ENCODE measurements at places on chromosomes 1 and 21.

DNA sequence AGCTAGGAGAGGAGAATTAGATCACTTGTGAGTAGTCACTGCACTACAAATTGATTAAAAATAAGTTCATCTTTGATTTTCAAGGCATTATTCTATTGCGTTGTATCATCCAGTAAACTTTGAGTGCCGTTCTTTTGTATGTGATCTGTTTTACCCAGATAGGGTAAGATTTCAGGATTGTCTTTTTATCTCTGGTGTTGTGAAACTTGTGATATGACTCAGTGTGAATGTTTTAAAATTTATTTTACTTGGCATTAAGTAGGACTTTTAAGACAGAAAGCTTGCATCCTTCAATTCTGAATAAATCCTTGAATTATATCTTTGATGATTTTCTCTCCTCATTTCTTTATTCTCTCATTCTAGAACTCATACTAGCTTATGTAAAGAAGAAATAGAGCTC is 93.3 kb upstream of the ADAMTS5 start:
- DNase-seq: no peak

GRCh38 chr21:36628761-36629460 is 70.0 kb upstream of the SIM2 start:
- DNase-seq: no peak

DNA sequence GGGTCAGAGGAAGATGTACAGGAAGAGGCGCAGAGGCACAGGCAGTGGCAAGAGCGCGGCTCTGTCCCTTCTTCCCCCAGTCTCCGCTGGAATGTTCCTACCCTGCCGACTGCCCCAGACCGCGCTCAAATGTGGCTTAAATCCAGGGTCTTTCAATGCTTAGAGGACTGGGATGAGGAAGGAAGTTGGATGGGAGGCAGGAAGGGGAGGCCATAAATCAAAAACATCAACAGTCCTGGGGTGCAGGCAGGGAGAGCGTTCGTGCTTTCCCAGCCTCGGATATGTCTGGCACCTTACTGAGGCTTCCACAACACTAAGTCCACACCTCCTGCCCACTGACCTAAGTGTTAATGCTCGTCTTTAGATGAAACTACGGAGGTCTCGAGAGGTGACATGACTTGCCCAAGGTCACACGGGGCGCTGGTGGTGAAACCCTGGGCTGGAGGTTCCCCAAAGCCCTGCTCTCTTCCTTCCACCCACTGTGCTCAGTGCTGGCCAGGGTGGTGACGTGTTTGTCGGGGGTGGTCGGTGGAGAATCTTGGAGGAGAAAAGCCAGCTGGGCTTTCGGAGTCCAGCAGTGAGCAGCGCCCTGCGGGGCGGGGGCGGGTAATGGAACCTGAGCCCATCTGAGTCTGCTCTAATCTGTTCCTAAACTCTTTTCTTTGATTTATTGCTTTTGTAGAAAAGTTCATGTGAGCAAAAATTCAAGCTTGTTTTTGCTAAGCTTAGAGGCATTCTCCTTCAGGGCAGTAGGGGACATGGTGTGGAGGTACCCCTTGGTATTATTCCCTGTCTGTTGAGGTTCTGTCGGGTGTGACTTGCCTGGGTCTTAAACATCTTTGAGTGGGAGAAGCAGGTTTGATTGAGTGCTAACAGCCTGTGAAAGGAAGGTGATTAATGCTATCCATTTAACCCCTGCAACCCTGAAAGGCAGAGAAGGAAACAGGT is 708 bp downstream of the CDA start:
- no peak for DNase-seq

DNA sequence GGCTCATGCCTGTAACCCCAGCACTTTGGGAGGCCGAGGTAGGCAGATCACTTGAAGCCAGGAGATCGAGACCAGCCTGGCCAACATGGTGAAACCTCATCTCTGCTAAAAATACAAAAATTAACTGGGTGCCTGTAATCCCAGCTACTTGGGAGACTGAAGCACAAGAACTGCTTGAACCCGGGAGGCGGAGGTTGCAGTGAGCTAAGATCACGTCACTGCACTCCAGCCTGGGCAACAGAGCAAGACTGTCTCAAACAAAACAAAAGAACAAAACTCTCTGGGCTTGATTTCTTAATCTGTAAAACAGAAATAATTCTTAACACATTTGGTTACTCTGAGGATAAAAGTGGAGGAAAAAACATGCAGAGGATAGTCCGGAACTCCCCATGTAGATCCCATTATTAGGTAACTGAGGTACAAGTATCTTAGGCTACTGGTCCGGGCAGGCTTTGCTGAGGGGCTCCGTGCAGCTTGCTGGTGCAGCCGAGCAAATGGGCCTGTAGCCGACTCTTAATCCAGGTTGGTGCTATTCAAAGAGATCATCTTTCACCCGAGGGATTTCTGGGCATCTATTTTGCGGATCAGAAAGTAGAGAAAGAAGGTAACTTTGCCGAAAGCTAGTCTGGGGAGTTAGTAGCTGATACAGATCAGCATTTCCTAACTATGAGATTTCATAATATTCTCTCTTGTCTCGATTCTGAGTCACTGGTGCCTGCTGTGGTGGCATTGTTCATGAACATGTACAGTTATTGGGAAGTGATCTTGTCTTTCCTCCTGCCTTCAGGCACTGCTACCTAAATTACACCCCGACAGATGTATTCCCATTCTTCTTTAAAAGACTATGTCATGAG is 56.8 kb downstream of the NFIA start:
- DNase-seq: no peak

DNA sequence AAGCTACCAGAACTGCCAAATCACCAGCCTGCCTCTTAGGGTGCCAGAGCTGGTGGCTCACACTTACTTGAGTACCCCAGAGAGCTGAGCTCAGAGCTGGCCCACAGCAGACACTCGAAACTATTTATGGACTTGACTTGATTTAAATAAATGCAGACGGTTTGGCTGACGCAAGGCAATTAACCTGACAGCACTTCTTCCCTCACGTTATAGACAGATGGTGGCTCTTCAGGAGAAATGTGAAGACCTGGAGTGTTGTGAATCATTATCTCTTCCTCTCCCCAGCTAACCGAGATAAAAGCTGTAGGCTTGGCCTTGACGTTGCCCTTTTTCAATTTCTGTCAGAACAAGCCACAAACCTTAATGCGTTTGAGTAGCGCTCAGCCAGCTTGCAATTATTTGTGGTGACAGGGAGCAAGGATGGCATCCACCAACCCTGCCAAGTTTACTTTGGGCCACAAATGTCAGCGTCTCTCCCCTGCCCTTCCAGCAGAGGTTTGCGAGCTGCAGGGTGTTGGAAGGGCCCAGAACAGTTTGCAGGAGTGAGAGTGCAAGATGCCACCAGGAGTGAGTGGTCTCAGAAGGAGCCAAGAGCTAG is 34.0 kb upstream of the BCAR3 start:
- DNase-seq: no peak

DNA sequence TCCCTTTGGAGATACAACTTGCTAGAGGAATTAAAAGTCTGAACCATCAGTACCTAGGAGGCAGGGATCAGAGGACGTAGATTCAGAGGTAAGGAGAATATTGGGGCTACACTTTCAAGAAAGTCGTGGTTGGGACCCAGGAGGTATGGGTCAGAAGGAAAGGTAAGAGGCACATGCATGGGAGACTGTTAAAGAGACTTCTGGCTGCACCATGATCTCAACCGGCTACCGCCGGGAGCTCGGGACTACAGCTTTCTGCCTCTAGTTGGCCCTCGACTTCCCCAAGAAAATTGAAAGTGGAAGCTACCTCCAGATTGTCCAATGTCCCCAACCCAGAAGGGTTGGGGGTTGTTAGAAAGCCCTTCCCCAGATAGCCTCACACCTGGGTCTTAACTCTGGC is 355.7 kb upstream of the TMPRSS15 start:
- no peak for DNase-seq

- DNase-seq: no peak
Observed at GRCh38 chr1:7366286-7366954, 404.7 kb upstream of the VAMP3 start.

DNA sequence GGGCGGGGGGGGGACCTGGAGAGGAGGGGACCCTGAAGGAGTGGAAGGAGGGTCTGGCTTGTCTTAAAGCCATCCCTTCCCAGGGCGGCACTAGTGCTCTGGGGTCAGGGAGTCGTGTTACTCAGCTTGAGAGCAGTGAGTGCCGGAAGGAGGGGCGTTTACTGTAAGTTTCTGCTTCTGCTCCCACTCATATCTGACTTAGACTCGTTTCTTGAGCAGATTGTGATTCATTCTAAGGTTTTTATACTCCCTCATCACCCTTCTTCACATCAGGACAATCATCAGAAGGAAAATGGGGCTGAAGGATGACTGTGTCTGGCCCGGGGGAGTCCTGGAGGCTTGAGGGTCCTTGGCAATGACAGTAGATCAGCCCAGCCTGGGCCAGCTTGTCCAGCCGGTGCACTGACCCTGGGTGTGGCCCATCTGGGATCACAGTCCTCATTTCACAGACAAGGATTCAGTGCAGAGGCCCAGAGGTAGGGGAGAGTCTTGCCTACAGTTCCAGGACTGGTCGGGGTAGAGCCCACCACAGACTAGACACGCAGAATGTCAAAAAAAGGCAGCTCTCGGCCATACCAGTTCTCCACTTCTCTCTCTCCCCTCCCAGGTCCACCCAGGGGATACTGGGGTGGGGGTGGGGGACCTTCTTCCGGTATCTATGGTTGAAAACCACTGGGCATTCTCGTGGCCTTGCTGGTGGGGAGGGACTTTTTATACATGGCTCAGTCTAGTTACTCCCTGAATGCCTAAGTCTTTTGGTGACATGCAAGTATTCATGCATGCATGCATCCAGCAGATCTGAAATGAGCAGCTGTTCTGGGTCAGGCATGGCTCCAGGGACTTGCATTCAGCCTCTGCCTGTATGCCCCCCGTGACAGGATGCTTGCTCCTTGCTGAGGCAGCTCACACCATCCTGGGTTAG is 5.1 kb downstream of the TNFRSF8 start:
- DNase-seq: no peak

DNA sequence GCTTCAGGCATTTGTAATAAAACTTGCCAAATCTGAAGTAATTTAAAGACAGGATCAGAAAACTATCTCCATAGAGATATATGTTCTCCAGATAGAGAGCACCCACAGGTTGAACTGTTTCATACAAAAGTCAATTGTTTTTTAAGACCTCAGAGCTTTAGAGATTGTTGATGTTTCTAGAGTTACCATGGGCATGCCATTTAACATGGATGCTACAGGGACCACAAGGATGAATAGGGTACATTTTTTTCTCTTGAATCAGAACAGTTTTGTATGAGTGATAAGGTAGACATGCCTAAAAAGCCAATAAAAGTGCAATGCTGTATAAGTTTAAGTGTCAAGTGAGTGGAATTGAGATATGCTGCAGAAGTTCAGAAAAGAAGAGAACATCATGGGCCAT is 511.0 kb upstream of the CAMK1G start:
- no peak for DNase-seq

GRCh38 chr1:244155661-244156060 is 104.6 kb downstream of the ZBTB18 start:
- no peak for DNase-seq

- DNase-seq: no peak
Observed at GRCh38 chr1:114104949-114105348, 48.7 kb downstream of the SYT6 start.

GRCh38 chr21:32279377-32279680 is 480 bp upstream of the MIS18A start:
- no peak for DNase-seq

GRCh38 chr1:202589190-202589930 is 120.9 kb downstream of the SYT2 start:
- DNase-seq: no peak

DNA sequence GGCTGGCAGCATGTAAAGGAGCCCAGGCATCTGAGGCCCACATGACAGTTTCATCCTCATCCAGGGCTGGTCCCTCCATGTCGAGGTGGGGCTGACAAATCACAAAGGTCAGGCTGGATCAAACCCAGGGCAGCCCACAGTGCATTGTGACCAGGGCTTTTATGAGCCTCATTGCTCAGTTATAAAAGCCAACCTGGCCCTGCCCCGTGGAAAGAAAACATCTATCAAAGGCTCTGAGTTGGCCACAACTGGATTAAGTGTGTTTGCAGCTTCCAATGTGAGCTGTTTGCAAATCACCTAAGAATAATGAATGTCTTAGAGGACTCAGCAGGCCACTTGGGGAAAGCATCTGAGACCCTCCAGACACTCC is 45.4 kb downstream of the GRHL3 start:
- no peak for DNase-seq
